ENCODE measurements at places on chromosomes 1 and 21. TPM values are rescaled to one million over a fixed set of nuclear protein-coding genes. Genes with fewer than 3 reads are reported as not detected.

HFM1 gene
- total RNA-seq = 4.0 TPM

ERG gene
- total RNA-seq = 14.2 TPM

SPRR2A gene
- not detected for total RNA-seq

RASSF5 gene
- 3.6 TPM for total RNA-seq

Data from muscle of leg (tissue), 16 donors.